AG08396 (cell line): ENCODE measurements at places on chromosomes 12 and 14.

- DNase-seq, result no peak
Observed at GRCh38 chr12:29559198-29559597, 61.7 kb upstream of the OVCH1 start.

DNA sequence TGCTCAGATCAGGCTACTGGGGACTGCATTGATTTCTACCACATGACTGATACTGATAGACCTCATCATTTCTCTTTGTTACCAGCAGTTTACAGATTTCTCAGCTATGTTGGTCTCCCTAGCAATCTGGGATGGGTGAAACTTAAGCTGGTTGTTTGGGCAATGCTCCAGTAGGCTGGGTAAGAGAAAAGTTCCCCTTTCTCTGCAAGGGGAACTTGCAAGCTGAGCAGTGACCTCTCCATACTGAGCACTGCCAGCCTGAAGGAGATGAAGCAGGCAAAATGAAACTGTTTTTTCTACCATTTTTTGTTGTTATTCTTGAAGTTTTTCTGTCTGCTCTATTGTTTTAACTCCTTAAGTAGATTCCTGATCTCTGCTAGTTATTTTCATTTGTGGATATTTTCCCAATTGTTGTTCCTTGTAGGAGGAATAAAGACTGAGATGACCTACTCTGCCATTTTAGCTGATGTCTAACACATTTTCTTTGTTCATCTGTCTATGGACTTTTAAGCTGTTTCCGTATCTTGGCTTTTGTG lies 1.3 kb upstream of the OR4M1 start:
- no peak for DNase-seq

- DNase-seq, result peak; percentile 96
Observed at GRCh38 chr12:51371295-51371953, 19.8 kb downstream of the GALNT6 start.

DNA sequence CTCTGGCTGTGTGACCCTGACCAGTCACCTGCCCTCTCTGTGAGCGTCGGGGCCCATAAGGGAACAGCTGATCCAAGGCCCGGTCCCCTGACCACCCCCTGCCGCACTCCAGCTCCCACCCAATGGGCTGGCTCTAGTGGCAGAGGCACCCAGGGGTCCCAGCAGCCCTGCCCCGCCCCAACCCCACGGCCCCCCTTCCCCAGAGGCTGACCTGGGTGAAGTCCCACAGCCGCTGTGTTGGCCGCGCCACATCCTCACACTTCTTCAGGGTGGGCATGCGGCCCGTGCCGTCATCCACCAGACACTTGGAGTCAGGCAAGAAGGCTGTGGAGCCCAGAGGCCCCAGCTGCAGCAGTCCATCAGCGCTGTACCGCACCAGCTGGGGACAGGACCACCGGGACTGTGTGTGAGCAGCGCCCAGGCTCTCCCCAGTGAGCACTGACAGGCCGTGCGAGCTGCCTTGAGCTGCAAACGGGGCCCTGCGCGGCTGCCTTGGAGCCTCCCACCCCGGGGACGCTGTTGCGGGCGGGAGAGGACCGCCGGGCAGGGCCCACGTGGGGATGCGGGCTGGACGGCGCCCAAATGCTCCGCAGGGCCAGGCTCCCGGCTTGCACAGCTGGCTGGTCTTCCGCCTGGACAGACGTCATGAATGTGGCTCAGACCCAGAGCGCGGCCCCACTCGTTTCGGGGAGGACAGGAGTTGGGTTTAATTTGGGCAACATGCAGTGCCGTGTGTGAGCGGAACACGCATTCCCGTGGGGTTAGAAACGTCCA lies 53.5 kb downstream of the NOC4L start:
- peak; percentile 44 for DNase-seq

DNA sequence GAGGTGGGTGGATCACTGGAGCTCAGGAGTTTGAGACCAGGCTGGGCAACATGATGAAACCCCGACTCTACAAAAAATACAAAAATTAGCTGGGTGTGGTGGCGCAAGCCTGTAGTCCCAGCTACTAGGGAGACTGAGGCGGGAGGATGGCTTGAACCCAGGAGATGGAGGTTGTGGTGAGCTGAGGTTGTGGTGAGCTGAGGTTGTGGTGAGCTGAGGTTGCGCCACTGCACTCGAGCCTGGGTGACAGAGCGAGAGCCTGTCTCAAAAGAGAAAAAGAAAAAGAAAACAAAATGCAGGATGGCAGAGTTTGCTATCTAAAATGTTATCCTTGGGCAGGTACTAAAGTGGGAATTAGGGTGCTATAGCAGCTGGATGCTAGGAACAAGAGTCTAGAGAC lies 10.8 kb upstream of the GPRC5A start:
- DNase-seq, result no peak

- no peak for DNase-seq
Observed at GRCh38 chr12:2292560-2292959, 239.8 kb downstream of the CACNA1C start.

- DNase-seq, result no peak
Observed at GRCh38 chr12:112946236-112947000, 8.1 kb downstream of the OAS3 start.

DNA sequence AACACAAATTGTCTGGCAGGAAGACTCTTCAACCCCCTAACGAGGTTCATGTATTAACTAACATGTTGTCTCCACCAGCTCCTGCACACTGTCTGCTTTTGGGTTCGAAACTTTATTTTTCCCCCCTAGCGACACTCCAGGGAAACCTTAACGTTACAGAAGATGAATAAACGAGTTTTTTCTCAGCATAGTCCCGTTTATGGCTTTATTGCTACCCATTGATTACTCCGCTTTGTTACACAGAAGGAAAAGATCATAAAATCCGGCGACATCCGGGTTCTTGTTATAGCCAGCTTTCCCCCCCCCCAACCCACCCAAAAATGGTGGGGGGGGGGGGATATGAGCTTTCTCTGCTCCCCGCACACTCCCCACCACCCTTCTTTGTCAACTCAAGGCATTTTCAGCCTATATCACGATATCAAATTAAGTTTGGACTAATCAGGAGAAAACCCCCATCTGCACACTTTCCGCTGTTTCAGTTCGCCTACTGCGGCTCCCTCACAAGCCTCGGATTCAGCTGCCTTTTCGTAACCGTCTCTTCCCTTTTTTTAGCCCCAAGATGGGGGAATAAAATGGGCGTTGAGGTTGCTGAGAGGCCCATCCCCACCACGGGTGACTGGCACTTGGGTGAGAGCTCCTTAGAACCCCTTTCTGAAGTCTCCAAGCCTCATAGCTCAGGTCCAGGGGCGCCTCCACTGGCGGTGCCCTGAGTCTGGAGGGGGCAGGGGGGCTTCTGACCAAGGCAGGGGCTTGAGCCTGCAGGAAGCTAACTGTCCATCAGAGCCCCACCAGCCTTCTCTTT lies 1.4 kb upstream of the HOXC6 start:
- DNase-seq, result no peak

- DNase-seq, result no peak
Observed at GRCh38 chr12:114406316-114406983, 506 bp upstream of the TBX5 start.

GRCh38 chr12:104966677-104967076 lies 8.6 kb upstream of the SLC41A2 start:
- no peak for DNase-seq

GRCh38 chr12:121888083-121888477 lies 510 bp upstream of the PSMD9 start:
- no peak for DNase-seq

- DNase-seq, result no peak
Observed at GRCh38 chr12:51033048-51033447, 6.9 kb upstream of the SLC11A2 start.

GRCh38 chr12:52044292-52044983 lies 6.8 kb upstream of the NR4A1 start:
- peak; percentile 84 for DNase-seq

DNA sequence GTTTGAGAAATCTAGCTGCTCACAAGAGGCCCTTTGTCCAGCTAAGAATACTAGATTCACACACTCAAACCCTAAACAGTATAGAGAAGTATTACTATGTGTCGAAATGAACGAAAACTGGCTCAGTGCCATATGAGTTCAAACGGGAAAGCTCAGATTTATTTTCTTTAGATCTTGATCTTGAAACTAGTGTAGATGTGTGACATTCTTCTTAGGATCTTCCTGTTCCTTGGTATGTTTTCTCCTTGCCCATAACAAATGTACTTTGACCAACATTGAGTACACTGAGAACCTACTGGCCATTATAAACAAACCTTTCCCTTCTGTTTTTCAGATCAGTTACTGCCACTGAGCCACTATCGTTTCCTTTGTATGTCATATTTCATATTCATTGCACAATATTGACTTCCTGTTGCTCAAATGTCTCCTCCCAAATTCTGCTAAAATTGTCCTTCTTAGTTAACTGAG lies 21.3 kb downstream of the MYBPC1 start:
- DNase-seq, result no peak

DNA sequence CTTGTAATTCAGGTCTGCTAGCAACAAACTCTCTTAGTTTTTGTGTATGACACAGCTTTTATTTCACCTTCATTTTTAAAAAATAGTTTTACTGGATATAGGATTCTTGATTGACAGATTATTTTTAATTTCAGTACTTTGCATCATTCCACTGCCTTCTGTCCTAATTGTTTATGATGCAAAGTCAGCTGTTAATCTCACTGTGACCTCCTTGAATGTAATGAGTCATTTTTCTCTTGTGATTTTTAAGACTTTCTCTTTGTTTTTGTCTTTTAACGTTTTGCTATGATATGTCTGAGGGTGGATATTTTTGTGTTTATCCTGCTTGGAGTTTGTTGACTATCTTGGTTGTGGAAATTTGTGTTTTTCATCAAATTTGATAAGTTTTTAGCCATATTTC lies 126.3 kb upstream of the FBXO33 start:
- no peak for DNase-seq

DNA sequence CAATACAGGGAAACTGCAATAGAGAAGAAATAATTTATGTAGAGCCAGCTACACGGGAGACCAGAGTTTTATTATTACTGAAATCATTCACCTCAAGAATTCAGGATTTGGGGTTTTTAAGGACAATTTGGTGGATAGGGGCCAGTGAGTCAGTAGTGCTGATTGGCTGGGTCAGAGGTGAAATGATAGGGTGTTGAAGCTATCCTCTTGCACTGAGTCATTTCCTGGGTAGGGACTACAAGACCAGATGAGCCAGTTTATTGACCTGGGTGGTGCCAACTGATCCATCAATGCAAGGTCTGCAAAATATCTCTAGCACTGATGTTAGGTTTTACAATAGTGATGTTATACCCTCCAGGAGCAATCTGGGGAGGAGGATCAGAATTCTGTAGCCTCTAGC lies 486.3 kb downstream of the LRIG3 start:
- DNase-seq, result no peak

DNA sequence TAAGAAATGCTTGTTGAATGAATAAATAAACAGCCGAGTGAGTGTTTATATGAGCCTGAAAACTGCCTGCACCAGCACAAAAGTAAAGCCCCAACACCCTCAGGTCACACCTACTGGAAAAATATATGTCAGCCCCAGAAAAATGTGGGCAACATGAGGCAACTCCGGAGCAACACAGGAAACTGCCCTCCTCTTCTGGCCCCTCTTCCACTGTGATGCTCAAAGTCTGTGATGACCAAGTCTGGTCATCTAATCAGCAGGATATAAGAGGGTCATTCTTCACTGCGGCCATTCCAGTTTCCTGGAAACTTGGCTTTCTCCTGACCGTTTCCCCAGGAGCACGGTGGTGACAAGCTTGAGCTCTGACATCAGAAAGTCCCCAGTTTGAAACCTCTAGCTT lies 159.6 kb upstream of the PZP start:
- no peak for DNase-seq

GRCh38 chr12:52529417-52529816 lies 9.2 kb upstream of the KRT5 start:
- DNase-seq, result no peak

- no peak for DNase-seq
Observed at GRCh38 chr12:99901181-99901580, 83.6 kb downstream of the ANKS1B start.
